ENCODE measurements at places on chromosomes 13 and 19. TPM values are rescaled to one million over a fixed set of nuclear protein-coding genes. Genes with fewer than 3 reads are reported as not detected.

The CABP5 gene
- total RNA-seq = not detected

- no peak for DNase-seq
Observed at GRCh38 chr13:53005626-53006025, 23.0 kb upstream of the OLFM4 start.

The TEX26 gene
- total RNA-seq = not detected

The RNF225 gene
- total RNA-seq = 0.61 TPM

DNA sequence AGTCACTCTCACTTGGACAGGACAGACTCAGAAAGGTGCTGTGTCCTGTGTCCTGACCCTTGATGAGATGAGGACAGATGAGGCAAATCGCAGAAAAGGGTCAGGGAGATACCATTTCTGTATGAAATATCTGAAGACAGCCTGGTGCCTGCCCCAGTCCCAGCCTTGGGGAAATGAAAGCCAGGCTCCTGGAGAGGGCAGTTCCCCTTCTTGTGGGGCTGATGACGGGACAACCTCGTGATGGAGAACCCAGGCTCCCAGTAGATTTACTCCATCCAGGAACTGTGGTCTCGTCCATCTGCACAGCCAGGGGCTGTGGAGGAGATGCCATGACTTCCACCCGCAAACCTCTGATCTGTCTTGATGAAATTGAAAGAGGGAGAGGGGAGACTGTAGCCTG is 13.8 kb downstream of the LILRB1 start:
- DNase-seq = no peak

DNA sequence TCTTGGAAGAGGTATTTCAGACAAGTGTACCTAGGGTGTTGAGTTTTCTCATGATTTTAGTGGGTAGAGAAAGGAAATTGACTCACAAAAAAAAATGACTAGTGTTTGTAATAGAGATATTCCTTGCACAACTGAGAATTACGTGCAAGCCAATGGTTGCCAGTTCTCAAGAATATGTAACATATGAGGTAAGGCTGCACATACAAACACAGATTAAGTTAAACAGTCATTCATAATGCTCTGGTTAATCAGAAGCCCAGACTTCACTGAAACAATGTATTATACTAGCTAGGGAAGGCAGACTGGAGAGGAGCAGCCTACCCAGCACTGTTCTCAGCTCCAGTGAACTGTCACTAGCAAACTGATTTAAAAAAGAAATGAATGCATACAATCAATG is 418.3 kb downstream of the DIAPH3 start:
- DNase-seq = no peak

GRCh38 chr19:3556978-3557460 is 367 bp downstream of the MFSD12 start:
- peak; percentile 57 for DNase-seq

DNA sequence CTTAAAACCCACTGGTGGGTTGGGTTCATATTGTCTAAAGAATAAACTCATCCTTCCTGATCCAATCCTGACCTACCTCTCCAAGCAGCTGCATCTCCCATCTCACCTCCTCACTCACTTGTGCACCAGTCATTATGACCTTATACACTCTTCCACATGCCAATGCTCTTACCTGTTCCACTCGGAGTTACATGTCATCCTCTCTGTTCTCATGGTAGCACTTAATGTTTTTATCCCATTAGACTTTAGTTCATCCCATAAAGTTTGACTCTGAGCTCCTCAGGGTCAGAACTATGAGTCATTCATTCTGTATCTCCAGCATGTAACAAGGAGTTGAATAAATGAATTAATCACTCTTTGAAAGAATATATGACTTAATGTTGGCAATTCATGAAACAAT is 330.2 kb downstream of the KLF12 start:
- no peak for DNase-seq

DNA sequence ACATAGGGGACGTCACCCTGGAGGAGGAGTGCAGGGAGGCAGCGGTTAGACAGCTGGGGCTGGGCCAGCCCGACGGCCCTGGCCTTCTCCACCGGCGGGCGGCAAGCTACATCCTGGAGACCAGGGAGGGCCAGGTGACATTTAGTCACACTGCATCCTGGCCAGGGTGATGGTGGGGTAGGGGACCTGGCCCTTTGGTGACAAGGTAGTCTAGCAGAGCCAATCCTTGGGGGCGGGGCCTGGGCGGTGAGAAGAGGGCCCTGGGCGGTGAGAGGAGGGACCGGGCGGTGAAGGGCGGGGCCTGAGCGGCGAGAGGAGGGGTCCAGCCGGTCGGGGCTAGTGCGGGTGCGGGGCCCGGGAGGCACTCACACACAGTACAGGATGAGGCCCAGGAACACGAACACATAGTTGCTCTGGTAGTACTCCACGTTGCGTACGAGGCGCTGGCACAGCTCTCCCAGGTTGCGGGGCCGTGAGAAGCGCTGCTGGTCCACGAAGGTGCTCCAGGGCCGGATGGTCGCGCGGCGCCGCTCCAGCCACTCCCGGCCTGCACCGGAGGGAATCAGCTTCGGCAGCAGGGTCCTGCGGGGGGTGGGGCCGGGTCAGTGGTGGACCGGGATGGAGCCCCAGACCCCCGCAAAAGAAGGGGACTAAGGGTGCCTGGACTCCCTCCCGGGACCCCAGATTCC is 610 bp downstream of the RABAC1 start:
- peak; percentile 54 for DNase-seq

DNA sequence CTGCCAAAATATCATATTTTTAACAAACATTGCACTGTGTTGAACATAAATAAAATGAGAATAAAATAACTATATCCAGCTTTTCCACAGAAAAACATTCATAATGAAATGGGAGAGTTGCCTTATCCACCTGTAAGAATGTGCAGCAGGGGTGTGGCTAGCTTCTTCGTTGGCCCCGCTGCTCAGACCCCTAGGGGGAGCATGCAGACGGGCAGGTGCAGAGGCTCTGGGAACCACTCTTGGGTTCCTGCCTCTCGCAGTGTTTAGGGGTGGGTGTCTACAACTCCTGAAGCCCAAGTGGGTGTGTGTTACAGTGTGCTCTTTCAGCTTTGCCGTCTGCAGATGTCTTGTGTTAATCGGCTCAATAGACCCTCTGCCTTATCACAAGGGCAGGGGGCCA is 121.7 kb downstream of the SLITRK5 start:
- no peak for DNase-seq

- DNase-seq = no peak
Observed at GRCh38 chr13:42320375-42320787, 48.4 kb downstream of the AKAP11 start.

DNA sequence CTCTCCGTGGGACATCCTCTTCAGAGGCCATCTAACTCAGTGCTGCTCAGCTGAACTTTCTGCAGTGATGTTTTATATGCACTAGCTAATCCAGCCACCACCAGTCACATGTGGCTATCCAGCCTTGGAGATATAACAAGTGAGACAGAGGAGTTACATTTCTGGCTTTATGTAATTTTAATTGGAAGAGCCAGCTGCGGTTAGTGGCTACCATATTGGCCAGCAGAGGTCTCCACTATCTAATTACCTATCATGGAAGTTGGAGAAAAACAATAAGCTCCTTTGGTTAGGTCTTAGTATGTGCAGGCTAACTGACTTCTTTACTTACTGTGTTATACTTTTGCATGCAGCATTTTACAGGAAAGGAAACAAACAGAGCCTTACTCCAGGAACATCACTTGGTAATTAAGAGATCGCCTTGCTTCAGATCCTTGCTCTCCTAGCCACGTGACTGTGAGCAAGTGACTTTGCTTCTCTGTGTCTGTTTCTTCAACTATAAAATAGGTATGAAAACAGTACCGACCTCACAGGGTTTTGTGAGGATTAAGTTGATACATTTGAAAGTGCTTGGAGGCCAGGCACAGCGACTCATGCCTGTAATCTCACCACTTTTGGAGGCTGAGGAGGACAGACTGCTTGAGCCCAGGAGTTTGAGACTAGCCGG is 1.6 kb upstream of the KLK10 start:
- peak; percentile 40 for DNase-seq

DNA sequence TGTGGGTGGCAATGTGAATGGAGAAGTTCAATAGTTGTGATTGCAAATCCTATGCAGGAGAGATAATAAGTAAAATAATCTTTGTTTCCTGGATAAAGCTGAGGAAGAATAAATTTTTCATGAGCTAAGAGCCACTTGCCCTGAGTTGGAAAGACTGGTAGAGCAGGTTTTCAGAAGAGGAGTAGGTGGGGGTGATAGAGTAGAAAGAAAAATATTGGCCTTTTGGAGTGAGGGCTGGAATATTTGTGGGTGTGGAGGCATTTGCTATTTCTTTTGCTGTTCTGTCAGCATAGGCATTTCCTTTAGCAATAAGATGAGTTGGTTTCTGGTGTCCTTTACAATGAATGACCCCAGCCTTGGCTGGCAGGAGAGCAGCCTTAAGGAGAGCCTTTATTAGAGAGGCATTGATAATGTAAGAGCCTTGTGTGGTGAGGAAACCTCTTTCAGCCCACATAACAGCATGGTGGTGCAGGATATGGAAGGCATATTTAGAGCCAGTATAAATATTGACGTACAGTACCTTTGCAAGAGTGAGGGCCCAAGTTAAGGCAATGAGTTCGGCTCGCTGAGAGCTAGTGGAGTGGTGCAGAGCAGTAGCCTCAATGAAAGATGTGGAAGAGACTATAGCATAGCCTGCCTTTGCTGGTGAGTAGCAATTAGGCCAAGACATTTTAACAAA is 11.6 kb upstream of the ZNF431 start:
- DNase-seq = peak; percentile 70

The SHISA7 gene
- not detected for total RNA-seq

DNA sequence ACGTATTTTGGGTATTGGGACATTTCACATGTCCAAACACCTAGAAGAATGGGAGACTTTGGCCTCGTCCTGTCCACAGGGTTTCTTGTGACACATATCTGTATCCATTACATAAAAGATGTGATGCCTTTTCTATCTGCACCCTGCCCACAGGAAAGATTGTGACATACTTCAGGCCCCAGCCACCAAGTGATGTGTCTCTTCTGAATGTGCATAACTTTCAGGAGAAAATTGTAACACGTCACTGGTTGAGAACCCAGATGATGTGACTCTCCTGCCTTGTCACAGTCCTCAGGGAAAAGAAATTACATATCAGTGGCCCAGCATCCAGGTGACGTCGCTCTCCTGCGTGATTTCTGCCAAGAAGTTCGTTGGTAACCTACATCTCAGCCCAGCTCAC is 21.0 kb upstream of the ZNF681 start:
- no peak for DNase-seq

The CCDC70 gene
- not detected for total RNA-seq

GRCh38 chr13:40613192-40613818 is 53.1 kb downstream of the FOXO1 start:
- no peak for DNase-seq

GRCh38 chr19:2634960-2635359 is 67.5 kb downstream of the GNG7 start:
- no peak for DNase-seq

The KLF2 gene
- total RNA-seq = 1.6 TPM

DNA sequence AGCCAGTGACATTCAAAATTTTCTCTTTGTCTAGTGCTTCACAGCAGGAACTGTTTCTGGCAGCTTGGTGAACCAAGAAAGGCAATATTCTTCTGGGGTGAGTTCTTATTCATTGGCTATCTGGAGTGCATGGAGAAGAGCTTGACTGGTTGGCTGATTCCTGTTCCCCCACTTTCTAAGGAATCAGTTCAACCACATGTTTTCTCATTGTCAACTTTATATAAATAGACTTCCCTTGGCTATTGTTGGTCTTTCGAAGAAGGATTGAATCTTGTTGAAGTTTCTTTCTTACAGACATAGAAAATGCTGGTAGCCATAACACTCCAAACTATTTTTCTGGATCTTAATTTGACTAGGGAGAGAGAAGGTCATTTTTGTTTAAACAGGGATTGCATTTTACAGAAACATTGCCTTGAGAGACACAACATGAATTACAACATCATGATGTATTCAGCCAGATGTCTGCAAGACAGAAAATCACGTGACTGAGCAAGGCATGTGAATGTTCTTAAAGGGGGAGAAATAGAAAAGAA is 85.2 kb downstream of the EDNRB start:
- DNase-seq = no peak

DNA sequence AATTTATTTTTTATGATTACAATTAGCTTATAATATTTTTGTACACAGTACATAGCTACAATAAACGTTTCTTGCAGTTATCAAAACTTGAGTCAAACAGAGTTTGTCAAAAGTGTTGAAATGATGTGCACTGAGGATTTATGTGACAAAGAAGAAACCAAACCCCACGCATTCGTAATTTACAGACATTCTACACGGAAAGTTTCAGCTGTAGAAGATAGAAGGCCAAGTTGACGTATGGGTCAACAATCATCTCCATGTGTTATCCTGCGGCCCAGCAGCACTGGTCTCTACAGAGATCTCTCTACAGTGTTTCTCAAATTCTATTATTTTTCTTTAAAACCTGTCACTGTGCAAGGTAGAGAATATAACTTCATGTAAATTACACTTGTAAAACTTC is 1507.6 kb downstream of the PCDH9 start:
- no peak for DNase-seq

DNA sequence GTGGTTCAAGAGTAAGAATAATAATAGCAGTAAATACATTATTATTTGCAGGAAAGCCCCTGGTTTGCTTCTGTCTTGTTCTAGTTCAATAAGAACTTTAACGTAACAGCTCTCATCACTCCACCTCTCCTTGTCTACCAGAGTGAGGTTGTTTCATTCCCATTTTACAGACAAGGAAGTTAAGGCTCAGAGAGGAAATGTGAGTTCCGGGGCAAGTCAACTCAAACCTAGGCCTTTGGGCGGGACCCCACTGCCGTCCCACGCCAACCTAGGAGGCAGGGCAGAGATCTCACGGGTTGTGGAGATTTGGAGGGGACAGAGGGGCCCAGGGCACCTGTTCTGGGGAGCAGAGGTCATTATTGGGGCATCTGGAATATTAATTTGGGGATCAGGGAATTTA is 1.5 kb downstream of the MAP4K1 start:
- no peak for DNase-seq

DNA sequence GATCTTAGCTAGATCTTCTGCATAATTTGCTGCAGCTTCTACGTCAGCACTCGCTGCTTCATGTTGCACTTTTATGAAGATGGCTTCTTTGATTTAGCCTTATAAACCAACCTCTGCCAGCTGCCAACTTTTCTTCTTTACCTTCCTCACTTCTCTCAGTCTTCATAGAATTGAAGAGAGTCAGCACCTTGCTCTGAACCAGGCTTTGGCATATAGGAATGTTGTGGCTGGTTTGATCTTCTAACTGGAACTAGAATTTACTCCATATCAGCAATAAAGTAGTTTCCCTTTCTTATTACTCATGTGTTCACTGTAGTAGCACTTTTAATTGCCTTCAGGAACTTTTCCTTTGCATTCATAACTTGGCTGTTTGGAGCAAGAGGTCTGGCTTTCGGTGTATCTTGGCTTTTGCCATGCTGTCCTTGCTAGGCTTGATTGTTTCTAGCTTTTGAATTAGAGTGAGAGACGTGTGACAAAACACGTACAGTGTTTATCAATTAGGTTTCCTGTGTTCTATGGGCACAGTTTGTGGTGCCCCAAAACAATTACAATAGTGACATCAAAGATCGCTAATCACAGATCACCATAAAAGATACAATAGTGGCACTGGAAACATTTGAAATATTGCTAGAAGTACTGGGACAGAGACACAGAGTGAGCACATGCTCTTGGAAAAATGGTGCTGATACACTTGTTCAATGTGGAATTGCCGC is 50.7 kb downstream of the NDFIP2 start:
- DNase-seq = no peak

The NXNL1 gene
- not detected for total RNA-seq

GRCh38 chr13:107373551-107373950 is 805.6 kb upstream of the ARGLU1 start:
- DNase-seq = peak; percentile 0

GRCh38 chr13:48066310-48066989 is 28.5 kb downstream of the MED4 start:
- no peak for DNase-seq

The ZNF283 gene
- 14.8 TPM for total RNA-seq

GRCh38 chr13:65540175-65540574 is 1690.0 kb downstream of the PCDH9 start:
- no peak for DNase-seq
